ENCODE measurements at places on chromosomes 12 and 14.

DNA sequence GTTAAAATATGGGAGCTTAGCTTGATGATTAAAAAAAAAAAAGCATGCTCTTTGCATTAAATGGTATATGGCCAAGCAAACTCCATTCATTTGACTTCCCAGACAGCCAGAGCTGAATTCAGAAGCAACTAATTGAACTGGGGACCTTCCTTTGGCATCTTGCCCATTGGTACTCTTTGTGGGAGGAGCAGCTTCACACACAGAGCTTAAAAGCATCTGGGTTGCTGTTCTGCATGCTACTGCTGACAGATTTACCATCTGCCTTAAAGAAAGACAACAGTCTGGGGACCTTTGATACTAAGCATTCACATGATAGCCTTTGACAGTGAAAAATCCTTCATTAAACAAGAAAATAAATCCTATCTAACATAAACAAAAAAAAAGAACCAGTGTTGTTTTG, 977.9 kb downstream of the TMTC2 start:
- no peak for DNase-seq

DNA sequence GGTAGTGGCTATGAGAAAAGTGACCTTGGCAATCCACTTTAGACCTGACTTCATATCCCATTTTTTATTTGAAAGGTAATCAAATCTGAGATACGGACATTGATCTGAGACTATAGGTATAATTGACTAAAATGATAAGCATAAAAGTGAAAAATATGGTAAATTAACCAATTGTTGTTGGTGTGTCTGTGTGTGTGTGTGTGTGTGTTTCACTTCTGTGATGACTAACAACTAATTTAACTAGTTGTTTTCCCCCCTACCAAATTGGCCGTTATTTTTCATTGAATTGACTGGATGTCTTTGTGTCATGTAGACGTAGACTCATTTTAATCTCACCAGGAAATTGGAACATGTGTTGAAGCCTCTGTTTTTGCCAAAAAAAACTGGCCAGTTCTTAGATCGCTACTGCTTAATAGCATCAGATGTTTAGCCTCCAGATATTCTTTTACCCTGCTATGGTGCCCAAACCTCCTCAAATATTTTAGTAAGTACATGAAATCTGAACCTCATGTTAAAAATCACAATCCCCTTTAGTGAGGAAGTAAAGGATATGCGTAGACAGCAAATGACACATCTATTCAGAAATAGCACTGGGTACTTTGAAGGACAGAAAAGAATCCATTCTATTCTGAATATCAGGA, 395.0 kb downstream of the EGLN3 start:
- no peak for DNase-seq

DNA sequence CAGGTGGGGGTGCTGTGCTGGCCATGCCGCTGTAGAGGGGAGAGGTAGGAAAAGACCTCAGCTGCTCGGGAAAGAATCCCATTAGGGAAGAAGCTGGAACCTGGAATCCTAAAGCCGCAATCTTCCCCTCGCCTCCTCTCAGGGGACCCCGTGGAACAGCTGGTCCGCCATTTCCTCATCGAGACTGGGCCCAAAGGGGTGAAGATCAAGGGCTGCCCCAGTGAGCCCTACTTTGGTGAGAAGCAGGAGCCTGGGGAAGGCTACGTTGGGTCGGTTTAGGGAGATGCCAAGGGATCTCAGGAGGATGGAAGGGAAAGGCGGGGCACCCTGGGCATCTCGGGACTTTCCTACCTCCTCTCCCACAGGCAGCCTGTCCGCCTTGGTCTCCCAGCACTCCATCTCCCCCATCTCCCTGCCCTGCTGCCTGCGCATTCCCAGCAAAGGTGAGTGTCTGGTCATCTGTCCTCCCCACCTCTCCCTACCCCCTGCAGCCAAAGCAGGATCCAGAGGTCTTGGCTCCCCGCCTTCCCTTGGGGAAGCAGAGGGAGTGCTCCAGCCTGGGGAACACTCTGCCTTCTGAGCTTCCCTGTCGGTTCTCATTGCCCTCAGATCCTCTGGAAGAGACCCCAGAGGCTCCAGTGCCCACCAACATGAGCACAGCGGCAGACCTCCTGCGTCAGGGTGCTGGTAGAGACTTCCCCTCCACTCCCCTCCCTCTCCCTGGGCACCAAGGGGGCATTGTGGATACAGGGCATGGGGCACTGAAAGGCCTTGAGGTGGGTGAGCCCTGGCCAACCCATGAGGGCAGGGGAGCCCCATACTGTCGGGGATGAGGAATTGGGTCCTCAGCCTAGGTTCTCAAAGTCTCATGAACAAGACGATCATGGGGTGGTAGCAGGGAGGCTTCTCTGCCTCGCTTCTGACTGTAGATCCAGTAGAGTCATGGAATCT, 12.4 kb downstream of the TNS2 start:
- DNase-seq, result no peak

GRCh38 chr12:97616946-97617345, 154.3 kb downstream of the RMST start:
- no peak for DNase-seq

- peak; percentile 20 for DNase-seq
Observed at GRCh38 chr14:81435391-81436295, 35.5 kb upstream of the STON2 start.

DNA sequence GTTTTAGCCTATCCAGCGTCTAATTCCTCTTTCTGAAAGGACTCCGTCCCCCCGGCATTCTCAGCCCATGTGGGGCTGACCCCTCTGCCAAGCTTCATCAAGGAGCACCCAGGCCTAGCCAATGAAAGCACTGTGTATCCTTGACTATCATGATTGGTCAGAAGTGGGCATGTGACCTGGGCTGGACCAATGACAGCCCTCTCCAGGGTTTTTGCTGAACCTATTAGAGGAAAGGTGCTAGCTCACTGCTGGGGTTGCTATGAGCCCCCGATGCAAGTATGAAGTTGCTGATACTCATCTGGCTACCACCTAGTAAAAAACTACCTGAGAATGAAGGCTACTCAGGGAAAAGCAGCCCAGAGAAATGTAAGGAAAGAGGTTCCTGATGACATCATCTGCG, 68.1 kb downstream of the LRRC74A start:
- no peak for DNase-seq

DNA sequence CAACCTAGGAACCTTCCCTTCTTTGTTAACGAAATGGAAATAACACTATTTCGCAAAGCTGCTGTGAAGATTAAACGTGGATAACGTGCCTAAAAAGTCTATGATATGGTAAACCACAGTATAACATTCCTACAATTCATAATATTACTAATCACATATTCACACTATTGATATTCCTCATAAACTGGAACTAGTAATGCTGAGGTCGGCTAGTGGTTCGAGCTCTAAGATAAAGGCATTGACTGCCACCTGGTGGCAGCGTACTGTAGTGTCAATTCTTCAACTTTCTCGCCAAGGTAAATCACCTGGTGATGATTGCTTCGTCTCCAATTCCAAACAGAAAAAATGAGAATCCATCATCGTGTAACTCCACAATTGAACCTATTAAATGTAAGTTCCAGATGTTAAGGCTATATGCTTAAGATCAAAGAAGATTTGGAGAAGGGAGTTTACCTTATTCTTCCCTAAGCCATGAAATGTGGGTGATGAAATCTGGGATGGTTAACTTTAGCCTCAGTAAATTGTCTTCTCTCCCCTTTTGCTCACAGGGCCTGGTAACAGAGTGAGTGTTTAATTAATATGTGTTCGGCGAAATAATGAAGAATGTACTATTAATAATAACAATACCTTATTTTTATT, 197.5 kb upstream of the TMEM132C start:
- no peak for DNase-seq

- DNase-seq, result no peak
Observed at GRCh38 chr14:74577247-74577947, 34.6 kb downstream of the LTBP2 start.

DNA sequence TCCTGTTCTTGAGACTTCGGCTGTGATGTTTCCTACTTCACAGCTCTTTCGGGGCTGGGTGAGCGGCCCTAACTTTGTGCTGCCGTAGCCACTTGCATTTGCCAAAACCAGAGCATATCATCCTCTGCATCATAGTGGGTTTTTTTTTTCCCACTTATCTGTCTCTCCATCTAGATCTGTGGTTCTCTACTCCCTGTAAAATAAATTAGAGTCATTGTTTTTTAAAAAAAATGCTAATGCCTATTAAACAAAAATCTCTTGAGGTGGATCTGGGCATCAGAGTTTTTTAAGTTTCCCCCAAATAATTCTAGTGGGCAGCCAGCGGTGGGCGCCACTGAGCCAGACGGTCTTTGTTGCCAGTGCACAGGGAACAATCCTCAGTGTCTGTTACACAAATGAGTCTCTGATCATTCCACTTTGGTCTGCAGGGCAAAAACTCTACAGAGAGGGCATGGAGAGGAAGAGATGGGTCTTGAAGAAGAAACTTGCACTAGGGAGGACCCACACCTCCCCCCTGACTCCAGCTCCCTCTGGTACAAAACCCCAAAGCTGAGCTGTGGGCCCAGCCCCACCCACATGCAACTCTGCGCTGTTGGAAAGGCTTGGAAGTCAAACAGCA, 62.4 kb upstream of the BCL2L14 start:
- no peak for DNase-seq

DNA sequence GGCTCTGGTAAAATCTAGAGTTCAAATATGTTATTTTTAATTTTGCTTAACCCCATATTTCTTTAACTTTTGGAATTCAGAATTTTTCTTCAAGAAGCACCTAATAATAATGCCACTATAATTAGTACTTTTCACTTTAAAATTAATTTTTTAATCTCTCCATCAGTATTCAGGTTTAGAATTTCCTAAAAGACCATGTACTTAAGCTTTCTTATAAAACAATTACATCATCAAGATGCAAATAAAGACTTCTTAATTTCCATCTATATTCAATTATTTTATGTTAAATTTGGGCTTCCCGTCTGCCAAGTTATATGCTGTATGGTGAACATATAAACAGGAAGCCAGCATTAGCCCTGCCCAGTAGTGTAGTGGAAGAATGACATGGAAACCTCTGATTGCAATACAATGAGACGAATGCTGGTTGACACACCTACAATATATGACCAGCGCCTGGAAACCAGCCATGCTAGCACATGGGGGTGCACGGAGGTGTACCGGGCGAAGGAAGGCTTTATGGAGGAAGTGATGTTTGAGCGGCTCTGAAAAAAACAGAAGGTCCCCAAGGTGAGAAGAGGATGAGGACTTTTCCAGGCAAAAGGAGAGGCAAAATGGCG, 82.2 kb downstream of the LLPH start:
- no peak for DNase-seq

- no peak for DNase-seq
Observed at GRCh38 chr12:53255996-53256395, 12.1 kb upstream of the ESPL1 start.

DNA sequence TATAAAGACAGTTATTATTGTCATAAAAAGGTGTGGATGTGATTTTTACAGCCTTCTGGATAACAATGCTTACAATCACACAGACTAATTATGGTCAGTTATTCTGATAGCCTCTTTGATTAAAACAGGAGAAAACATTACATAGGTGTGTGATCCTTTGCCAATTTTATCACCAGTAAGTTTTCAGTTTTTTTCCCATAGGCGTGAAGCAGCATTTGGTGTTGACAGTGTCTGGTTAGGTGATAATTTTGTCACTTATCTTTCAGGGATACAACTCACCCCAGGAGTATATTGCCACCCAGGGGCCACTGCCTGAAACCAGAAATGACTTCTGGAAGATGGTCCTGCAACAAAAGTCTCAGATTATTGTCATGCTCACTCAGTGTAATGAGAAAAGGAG, 208.8 kb downstream of the EPS8 start:
- peak; percentile 24 for DNase-seq

GRCh38 chr14:91252871-91253794, 8.6 kb upstream of the GPR68 start:
- DNase-seq, result peak; percentile 23

- DNase-seq, result peak; percentile 84
Observed at GRCh38 chr12:54379398-54380201, 4.9 kb downstream of the ZNF385A start.

DNA sequence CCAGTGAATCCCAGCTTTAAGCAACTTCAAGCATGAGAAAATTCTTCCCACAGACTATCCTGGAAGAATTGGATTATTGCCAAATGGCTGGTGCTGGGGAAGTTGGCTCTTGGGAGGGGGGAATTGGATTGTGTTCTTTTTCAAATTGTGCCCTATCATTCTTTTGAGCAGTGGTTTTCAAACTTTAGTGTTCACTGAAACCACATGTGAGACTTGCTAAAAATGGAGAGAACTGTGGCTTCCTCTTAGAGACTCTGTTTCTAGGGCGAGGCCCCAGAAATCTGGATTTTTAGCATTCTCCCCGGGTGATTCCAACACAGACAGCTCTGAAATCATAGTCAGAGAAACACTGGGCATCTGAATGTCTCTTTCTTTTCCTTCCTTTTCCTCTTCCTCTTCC, 14.3 kb upstream of the OTUB2 start:
- peak; percentile 52 for DNase-seq

DNA sequence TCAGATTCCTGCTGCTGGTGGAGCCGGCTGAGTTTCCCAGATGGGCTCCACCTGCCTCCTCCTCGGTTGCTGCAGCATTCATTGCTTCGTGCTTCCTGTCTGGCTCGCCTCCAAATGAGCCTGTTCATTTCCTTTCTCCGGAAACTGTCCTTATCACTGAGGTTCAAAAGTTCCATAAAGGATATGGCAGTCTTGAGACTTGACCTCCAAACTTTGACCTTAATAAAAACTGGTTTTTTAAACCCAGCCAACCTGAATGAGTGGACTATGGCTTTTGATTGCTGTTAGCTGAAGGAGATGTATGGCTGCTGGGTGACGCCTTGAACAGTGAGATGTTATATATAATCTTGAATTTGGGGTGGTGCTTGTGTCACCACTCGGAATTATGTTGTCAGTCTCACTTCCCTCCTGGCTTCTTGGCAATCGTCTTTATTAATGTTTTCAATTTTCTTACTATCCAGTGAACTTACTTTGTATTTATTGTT, 62.7 kb downstream of the RASSF3 start:
- DNase-seq, result peak; percentile 63

DNA sequence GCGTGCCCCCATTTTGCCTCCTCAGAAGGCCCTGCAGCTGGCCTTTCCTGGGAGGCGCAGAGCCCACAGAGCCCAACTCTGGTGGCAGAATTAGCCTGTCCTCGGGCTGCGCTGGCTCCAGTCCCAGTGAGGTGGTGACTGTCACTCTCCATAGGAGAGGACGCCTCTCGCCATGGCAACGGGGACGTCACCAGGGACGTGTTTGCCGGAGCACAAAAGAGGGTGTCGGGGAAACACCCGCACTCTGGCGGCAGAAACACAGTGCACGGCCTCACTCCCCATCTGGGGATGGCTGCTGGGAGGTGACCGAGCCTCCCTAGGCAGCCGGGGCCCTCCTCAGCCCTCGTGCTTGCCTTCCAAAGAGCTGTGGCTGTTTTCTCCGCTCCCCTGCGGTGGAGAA, 50.2 kb upstream of the NCOR2 start:
- no peak for DNase-seq

DNA sequence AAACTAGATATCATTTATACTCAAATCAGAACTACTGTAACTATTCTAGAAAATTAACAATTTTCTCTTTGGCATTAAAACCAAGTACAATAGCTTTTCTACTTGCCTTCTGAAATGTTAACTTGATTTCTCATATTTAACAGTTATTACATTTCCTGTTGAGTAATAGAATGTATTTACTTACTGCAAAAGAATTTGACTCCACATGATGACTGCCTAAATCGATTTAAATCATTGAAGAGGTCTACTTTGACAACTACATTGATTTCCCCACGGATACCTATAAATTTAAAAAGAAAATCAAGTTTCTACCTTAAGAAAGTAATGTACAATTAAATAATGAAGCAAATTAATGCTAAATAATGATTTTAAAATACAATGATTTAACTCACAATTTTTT, 18.9 kb downstream of the C2CD5 start:
- no peak for DNase-seq
